ENCODE measurements at places on chromosomes 5 and 9. TPM values are rescaled to one million over a fixed set of nuclear protein-coding genes. Genes with fewer than 3 reads are reported as not detected.

DNA sequence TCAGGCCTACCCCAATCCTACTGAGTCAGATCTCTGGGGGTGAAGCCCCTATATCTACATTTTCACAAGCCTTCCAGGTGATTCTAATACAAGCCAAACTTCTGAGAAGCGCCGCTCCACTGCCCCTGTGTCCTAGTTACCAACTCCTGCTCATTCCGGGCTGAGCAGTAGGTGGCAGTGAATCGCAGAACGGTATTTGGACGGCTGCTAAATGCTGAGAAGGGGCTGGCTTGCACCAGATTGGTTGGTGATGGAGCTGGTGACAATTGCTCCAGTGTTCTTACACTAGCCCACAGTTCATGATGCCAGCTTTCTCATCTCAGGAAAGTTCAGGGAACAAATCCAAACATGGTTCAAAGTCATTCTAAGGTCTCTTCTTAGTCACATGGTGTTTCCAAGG is 31.1 kb upstream of the FGF1 start:
- DNase-seq, result no peak

- DNase-seq, result no peak
Observed at GRCh38 chr9:134789168-134789567, 91.4 kb upstream of the FCN2 start.

- no peak for DNase-seq
Observed at GRCh38 chr5:72489536-72489935, 17.7 kb downstream of the ZNF366 start.

DNA sequence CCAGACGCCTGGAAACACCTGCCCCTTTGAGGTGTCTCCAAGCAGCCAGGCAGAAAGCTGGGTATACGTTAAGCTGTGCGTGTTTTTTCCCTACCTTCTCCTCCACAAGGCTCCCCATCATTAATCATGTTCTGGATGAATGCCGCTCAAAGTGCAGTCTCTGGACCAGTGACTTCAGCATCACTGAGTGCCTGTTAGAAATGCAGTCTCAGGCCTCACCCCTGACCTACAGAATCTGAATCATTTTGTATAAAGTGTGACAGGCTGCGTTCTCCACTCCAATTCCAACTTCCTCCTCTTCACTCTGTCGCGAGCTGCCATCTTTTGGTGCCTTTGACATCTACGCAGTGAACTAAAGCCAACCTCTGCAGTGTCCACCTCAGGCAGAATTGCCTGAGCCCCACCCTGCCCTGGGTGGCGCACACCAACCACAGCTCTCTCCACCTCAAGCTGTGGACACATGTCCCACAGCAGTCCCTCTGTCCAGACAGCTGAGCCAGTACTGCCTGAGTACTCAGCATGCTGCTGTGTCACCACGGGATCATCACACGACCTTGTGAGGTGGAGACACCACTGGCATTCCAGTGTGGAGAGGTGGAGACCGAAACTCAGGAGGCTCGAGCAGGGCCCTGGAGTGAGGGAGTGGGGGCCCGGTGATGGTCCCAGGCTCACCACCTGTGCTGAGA is 14.2 kb downstream of the PTPN3 start:
- no peak for DNase-seq

DNA sequence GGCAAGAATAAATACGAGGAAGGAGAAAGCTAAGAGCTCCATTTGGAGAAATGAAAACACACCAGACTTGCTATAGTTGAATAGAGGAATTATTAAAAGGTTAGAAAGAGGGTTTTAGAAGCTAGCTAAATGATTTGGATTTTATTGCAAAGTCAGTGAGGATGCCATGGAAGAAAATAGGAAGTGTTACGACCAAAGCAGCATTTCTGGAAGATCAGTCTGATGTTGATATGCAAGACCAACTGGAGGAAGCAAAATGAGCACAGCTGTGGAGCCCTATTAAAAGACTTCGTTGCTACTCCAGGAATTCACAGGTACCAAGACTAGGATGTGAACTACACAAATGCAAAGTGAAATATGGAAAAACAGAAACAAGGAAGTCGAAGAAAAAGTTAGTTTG is 2.1 kb downstream of the DHX29 start:
- no peak for DNase-seq

- DNase-seq, result no peak
Observed at GRCh38 chr5:98964621-98965020, 35.8 kb upstream of the CHD1 start.

DNA sequence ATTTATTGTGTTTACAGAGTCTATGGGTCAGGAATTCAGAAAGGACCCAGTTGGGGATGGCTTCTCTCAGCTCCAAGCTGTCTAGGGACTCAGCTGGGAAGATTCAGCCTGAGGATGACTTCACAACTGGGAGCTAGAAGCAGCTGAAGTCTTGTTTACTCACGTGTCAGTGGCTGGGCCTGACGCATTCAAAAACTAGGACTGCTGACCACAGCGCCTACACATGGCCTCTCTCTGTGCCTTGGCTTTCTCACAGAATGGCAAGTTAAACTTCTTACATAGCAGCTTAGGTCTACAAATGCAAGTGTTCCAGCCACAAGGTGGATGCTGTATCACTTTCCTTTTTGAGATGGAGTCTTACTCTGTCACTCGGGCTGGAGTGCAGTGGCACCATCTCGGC is 16.3 kb upstream of the PPP2CA start:
- DNase-seq, result no peak

DNA sequence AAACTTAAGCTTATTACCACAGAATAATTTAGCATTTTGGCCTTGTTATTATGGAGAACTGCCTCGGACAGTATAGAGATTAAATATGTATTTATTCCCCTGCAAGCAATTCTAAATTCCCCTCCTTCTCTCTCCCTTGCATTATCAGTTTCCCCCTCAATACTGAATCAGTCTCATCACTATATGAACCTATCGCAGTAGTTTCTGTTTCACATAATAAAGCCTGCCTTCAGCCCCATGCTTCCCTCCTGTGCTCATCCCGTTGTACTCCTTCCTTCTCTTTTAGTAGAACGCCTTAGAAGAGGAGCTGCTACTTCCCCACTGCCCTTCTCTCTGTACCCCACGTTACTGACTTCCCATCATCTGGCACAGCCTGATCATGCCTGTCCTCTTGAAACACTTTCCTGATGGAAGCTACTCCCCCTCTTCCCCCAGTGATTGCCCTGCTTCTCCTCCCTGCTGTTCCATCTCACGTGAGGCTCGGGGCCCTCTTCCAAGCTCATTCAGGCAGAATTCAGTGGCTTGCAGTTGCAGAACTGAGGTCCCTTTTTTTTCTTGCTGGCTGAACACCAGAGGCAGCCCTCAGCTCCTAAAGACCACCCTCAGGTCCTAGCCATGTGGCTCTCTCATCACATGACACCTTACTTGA is 93.4 kb downstream of the PPIC start:
- no peak for DNase-seq

DNA sequence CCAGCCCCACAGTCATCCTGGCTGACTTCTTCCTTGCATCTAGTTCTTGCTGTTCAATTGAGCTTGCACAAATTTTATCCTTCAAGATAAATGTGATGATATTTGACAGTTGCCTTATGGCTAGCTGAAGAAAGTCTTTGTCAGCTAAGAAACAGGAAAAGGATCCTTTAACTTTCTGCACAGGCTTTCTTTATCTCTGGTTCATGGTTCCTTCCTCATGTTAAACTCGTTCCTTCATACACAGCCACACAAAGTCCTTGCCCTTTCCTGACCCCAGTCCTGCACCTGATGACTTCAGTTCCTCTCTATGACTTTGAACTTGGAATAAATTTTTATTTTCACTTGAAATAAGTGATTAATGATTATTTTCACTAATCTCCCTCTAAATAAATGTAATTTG is 132.5 kb upstream of the PRSS3 start:
- DNase-seq, result no peak

- DNase-seq, result no peak
Observed at GRCh38 chr5:109407913-109408312, 1.9 kb downstream of the PJA2 start.

DNA sequence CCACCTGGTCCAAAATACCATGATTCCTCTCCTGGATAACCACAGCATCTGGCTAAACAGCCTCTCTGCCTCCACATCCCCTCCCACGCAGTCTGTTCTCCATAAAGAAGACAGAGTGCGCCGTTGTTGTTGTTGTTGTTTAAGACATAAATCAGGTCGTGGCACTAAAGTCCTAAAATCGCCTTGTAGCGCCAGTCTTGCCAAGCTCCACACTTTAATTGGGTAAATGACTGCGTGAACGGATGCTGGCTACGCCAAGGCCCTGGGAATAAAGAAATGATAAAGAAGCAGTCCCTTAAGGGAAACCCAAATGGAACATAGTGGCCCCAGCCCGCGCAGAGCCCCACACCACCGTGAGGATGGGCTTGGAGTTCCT is 364 bp upstream of the SFXN1 start:
- no peak for DNase-seq

The NAIF1 gene
- 10.8 TPM for polyA plus RNA-seq

The KIAA0825 gene
- 4.3 TPM for polyA plus RNA-seq

The TBC1D13 gene
- polyA plus RNA-seq, result 37.2 TPM

The ANXA1 gene
- 27.9 TPM for polyA plus RNA-seq

The COL23A1 gene
- 4.4 TPM for polyA plus RNA-seq

The ZNF462 gene
- polyA plus RNA-seq, result 18.9 TPM

The NR4A3 gene
- polyA plus RNA-seq, result 0.32 TPM

The SVEP1 gene
- polyA plus RNA-seq, result 7.2 TPM
